Stomach (tissue), 19 donors: ENCODE measurements at places on chromosomes 5 and 9. TPM values are rescaled to one million over a fixed set of nuclear protein-coding genes. Genes with fewer than 3 reads are reported as not detected.
A peak's percentile ranks its signal among the peaks of the same experiment; 100 is the strongest.

DNA sequence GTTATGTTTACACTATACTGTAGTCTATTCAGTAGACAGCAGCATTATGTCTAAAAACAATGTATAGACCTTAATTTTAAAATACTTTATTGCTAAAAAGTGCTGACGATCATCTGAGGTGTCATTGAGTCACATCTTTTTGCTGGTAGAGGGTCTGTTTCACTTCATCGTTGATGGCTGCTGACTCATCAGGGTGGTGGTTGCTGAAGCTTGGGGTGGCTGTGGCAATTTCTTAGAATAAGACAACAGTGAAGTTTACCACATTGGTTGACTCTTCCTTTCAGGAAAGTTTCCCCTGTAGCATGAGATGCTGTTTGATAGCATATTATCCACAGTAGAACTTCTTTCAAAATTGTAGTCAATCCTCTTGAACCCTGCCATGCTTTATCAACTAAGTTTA, 150.3 kb downstream of the FBXL7 start:
- DNase-seq: no peak

- no peak for DNase-seq
These were observed 13.0 kb upstream of the SUSD3 start for GRCh38 chr9:93045521-93045920.

GCNT4 gene
- total RNA-seq: 31.4 TPM

ADGRV1 gene
- 5.3 TPM for total RNA-seq

- DNase-seq: peak; percentile 40
These were observed 17.8 kb upstream of the BTNL3 start for GRCh38 chr5:180970875-180971274.

RCL1 gene
- total RNA-seq: 31.0 TPM

DNA sequence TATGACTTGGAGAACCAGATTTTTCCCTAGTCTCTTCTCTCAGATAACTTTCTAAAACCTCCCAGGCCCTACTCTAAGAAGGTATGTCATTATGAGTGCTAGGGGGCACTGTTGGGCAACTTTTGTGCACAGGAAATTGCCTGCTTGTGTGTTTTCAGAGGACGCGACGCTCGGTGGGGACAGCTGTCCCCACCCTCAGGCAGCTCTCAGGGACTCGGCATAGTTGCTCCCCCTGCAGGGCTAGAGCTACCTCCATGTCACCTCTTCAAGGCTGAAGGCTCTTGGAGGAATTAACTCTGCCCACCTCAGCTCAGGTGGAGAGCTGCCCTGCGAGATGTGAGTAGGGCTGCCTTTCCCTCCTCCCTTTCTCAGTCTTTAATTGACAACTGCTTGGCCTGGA, 10.2 kb upstream of the TIFAB start:
- DNase-seq: peak; percentile 52

GZMA gene
- total RNA-seq: 9.9 TPM

DNA sequence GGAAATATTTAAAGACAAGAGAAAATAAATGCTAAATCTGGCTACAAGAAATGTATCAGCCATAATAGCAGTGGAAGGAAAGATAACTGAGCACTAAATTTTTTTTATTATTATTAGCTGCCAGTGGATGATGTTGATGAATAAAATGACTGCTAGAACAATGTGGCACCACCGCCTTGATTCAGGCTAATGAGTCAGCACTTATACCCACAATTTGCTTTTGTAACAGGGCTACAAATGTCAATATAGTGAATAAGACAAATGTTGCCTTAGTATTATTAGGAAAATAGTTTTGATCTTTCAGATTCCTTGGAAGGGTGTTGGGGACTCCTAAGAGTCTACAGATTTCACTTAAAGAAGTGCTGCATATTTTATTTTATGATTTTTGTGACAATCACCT, 555.2 kb upstream of the GRAMD2B start:
- DNase-seq: no peak

DNA sequence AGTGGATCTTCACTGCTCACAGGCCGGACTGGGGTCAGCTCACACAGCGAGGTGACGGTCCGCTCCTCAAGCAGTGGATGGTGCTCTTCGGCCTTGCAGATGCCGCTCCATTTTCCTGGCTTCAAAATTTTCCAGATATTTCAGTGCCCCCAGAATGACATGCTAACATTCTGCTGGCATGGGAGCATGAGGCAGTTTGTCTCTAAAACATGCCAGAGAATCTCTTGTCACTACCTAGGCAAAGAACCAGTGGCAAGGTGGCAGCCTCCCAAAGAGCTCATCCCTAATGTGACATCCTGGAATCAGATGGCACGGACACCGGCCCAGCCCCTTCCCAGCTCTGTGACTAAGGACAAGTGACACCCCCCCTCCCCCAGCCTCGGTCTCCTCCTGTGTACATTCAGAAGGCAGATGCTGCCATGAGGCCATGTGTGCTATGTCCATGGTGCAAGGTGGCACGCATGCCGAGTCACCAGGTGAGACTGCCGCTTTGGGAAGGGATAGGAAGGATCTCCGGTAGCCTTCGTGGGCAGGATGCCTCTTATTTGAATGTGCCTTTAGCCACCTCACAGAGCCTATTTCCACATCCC, 2.7 kb downstream of the S1PR3 start:
- DNase-seq: no peak

GRCh38 chr9:111003182-111003581, 35.1 kb downstream of the LPAR1 start:
- no peak for DNase-seq

DNA sequence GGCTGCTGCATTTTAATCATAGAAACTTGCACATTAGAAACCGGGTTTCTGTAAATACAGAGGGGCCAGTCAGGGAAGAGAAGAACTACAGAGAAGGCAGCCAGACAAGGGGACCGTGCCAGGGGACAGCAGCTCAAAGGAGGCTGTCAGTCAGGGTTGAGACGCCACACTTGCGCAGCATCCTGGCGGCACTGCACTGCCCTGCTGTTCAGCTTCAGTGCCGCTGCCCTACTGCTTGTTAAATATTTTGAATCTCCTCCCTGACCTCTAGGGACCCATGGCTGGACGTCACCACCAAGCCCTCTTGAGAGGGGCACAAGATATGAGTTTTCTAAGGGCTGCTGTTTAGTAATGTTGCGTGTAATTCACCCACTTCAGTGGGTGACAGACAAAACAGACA, 43.6 kb upstream of the ZBTB43 start:
- DNase-seq: no peak

DNA sequence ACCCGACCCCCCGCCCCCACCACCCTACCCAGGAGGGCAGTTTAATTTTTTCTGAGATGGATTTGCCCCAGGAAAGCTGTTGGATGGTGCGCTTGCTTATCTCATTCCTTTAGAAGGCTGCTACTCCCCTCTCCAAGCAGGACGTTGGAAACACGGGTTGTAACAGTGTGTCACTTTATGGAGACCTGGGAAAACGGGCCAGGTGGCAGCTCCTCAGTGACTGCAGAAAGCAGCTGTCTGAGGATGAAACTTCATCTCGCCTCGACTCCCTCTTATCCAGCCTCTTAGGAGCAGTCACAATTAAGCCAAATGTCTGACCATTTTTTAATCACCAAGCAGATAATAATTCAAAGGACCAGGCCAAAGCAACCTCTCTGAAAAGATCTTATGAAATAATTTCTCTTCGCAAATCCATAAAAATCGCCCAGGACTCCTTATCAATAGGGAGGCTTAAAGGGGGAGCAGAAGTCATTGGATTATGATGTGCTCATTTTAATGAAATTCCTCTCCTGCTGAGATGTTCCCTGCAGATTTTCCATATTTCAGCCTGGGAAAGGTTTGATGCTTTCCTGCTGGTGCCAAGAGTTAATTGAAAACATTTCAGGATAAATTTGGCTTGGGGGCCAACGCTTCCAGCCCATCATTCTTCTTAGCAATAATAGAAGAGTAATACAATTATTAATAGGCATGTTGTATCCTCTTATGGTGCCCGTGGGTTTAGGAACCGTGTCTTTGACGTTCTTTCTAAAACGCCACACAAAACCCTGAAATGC, 26.0 kb downstream of the GAS1 start:
- DNase-seq: peak; percentile 21

- peak; percentile 9 for DNase-seq
These were observed 179.2 kb downstream of the RFK start for GRCh38 chr9:76215066-76215465.

SETD9 gene
- total RNA-seq: 9.4 TPM

DNA sequence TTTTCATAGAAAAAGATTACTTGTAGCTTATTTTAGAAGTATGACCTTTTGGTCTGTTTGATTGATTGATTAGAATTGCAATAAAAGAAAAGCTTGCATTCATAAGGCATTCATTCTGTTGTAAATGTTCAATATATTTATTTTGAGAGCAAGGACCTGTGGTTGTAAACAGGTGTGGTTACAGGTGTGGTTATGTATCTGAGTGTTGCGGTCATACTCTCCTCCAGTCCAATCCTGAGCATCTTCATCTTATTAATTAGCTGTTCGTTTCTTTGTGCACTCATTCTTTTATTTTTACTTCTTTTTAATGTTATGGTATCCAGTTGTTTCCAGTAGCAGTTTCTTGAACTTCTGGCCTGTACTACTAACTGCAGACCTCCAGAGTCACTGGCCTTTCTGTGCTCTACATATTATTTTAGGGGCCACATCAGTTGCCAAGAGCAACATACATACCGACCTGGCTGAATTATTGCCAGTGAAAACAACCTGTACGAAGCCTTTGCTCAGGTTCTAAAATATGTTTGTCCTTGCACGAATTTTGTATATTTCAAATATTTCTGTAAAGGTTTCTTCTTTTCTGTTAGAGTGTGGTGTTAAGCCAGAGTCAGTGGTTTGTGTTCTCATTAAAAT, 128.7 kb downstream of the CDC42SE2 start:
- no peak for DNase-seq

BNC2 gene
- 37.8 TPM for total RNA-seq

DNA sequence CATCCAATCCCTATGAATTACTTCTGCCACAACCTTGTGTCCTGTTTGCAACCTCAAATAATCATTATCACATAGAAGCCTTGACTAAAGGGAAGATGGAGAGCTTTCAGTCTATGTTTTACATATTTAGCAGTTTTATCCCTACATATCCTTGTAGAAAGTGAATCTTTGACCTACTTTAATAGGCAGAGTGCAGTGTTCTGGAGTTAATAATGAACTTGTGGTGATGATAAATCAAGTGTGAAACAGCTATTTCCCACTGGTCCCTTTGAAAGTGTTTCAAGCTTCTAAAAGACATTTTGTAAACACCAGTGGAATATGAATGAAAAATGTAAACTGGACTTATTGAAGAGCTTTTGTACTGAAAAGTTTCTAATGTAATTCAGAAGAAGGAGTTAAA, 406.7 kb downstream of the GABRG2 start:
- no peak for DNase-seq

GRCh38 chr9:34157898-34158297, 20.9 kb upstream of the UBAP1 start:
- no peak for DNase-seq

GRCh38 chr5:136808756-136809155, 443.4 kb upstream of the TRPC7 start:
- DNase-seq: no peak

DNA sequence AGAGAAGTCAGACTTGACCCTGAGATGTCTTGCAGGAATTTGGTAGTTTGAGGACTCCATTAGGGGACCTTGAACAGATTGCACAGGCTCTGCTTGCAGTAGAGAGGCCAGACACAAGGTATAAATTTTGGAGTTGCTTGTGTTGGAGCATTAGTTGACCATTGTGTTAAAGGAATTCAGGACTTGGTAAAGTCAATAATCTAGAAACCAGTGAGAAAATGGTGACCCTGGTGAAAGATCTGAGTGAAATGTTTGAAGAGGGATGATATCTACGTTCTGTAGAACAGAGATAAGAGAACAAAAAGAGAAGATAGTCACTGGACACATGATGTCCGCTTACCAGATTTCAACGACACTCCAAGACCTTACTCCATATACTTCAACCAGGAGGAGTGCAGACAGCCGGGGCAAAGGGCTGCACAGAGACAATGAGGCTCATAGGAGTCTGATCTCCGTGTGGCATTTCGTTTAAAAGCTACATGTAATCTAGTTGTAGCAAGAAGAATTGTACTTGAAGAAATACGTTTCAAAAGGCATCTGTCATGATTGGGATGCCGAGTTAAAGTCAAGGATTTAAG, 13.2 kb downstream of the DNAJC25 start:
- DNase-seq: no peak

DNA sequence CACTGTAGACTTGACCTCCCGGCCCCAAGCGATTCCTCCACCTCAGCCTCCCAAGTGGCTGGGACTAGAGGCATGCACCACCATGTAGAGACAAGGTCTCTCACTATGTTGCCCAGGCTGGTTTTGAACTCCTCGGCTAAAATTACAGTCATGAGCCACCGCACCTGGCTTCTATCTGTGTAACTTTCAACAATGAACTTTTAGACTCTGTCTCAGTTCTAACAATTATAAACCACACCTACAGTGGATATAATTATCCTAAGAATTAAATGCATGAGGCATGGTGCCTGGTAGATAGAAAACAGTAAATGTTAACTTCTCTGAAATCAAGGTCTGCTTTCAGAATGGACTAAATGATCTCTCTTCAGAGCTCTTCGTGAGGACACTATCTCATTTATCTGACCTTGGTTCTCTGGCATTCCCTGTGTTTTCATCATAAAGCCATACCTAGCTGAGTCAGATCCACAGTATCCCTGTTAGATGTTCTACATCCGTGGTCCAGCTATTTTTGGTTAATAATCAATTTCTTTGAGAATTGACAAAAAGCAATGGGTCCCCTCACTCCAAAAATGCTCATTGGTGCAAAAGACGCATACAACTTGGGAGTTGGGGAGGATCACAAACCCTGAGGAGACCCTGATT, 7.2 kb downstream of the HAVCR1 start:
- no peak for DNase-seq

DNA sequence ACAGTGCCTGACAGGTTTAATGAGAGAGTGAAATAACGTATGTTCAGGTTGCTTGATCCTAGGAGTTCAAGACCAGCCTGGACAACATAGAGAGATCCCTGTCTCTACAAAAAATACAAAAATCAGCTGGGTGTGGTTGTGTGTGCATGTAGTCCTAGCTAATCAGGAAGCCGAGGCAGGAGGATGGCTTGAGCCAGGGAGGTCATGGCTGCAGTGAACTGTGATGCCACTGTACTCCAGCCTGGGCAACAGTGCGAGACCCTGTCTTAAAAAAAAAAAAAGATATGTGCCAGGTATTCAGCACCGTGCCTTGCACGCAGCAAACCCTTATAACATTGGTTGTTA, 38.8 kb upstream of the SPRY4 start:
- no peak for DNase-seq

DNA sequence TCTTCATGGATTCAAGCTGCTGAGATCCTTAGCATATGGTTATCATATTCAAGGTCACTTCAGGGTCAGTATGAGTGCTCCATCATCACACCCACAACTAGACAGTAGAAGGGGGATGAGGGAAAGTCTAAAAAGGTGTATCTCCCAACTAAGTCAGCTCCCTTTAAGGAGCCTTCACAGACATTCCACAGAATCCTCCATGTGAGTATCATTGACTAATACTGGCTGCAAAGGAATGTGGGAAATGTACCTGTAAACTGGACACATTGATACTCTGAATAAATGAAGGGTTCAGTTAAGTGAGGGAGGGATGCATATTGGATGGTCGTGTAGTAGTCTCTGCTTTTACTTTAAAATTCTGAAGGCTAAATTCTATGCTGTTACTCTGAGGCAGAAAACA, 330.7 kb downstream of the LRRC70 start:
- DNase-seq: no peak

PAM gene
- total RNA-seq: 315 TPM
